Endothelial cell (in vitro differentiated cells): ENCODE measurements at places on chromosomes 3 and 15. TPM values are rescaled to one million over a fixed set of nuclear protein-coding genes. Genes with fewer than 3 reads are reported as not detected.
A peak's percentile ranks its signal among the peaks of the same experiment; 100 is the strongest.

- peak; percentile 60 for DNase-seq
These were observed 16.0 kb downstream of the FOXL2NB start for GRCh38 chr3:138962854-138963560.

GRCh38 chr3:194556086-194557056, 69.6 kb upstream of the ATP13A3 start:
- no peak for DNase-seq

DNA sequence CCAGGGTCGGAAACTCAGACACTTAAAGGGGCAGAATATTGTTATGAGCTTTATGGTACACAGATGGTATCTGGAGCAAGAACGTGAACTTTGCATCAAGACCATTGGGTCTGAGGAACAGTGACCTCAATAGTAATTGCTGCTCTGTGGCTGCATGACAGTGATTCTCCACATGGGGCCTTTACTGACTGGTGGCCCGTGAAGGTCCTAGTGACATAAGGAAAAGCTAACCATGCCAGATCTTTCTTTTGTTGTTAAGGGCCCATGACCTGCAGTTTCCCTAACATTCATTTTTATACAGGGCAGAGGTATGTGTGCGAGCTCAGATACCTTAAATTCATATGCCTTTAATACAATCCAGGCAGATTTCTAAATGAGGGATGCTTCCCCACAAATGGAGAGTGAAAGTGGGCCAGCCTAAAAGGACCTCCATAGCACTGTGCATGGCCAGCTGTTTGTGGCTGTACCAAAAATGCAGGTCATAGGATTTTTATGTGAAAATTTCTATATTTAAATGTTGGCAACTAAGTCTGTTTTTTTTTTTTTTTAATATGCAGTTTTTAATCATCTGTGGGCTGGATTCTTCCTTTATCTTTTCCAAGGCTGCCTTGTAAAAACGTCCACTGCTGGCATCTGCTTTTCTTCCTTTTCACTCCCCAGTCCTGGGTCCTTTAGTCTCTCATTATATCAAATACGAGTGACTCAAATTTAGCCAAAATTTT, 188.0 kb upstream of the IL12A start:
- no peak for DNase-seq

Gene MORC1
- 0.10 TPM for total RNA-seq

Gene IMPG2
- 0.74 TPM for total RNA-seq
